Neural progenitor cell (in vitro differentiated cells): ENCODE measurements at places on chromosomes 2 and 18.

DNA sequence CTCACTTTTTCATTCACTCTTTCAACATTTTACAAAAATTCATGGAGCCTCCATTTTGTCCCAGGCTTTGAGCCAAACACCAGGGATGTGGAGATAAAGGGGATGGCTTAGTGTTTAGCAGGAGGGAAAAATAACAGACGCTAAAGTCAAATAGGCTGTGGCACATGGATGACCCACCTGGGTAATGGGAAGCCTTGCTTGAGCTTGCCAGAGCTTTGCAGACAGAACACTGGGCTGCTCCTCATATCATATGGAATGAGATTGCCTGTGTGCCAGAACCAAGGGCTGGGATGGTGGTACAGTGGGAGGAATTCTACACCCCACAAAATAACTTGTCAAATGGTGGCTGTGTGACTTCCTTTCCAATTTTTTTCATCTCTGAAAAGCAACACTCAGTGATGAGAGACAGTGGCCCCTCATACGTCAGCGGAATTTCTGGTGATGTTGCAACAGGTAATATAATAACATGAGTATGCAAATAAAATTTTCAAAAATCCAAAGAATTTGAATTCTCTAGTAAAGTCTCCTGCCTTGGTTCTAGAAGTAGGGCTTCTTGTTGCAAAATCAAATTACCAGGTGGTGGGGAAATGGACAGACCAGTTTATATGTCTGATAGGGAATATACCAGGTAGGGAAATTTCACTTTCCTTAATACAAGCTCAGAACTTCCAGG, 252.9 kb downstream of the CLIP4 start:
- H3K4me1 ChIP-seq: peaks cover 2% of the 10 kb centered on the region
- H3K27ac ChIP-seq: no peak overlapping the region
- H3K27me3 ChIP-seq: no peaks in the 10 kb centered on the region
- no peak for DNase-seq

GRCh38 chr2:240557808-240558207, at the start of gene ANKMY1:
TSS of gene ANKMY1 (minus strand) at chr2:240557988. CDS start at chr2:240557335, 653 bp downstream.
- H3K27ac ChIP-seq: no peak within 1 kb of the TSS
- H3K4me1 ChIP-seq: peaks cover 3% of the 10 kb centered on the region
- peak within 1 kb of the TSS; percentile 47 for H3K4me3 ChIP-seq
- no peaks in the 10 kb centered on the region for H3K36me3 ChIP-seq
- H3K27me3 ChIP-seq: peaks cover 34% of the 10 kb centered on the region

DNA sequence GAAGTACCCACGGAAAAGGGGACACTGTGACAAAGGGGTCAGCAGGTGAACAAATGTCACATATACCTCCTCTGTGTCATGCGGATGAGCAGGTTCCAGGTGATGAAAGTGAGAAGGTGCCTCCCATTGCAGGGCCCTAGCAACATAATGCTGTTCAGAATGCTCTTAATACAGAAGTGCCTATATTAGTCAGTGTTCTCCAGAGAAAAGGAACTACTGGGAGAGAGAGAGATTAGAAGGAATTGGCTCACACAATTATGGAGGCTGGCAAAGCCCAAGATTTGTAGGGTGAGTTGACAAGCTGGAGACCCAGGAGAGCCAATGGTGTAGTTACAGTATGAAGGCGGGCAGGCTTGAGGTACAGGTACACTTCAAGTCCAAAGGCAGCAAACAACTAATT, 98.1 kb upstream of the CDC42EP3 start:
- H3K4me3 ChIP-seq: no peak overlapping the region
- no peak for DNase-seq
- H3K27me3 ChIP-seq: no peaks in the 10 kb centered on the region

DNA sequence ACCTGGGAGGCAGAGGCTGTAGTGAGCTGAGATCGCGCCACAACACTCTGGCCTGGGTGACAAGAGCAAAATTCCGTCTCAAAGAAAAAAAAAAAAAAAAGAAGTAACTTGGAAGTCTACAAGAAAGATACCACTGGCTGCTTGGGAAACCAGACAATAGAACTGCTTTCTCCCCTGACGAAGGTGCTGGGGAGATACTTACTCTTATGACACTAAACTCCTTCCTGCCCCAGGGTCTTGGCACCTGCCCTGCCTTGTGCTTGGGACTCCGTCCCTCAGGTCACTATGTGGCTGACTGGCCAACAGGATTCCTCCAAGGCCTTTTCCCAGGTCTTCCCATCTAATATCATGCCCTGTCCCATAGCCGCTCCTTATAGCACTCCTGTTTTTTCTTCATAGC, 30.7 kb downstream of the INPP5D start:
- no peaks in the 10 kb centered on the region for H3K27me3 ChIP-seq
- H3K4me1 ChIP-seq: peaks cover under 1% of the 10 kb centered on the region
- no peak overlapping the region for H3K27ac ChIP-seq
- DNase-seq: no peak

GRCh38 chr2:202773301-202773973, 98.1 kb downstream of the ICA1L start:
- no peaks in the 10 kb centered on the region for H3K4me1 ChIP-seq
- H3K36me3 ChIP-seq: peaks cover 6% of the 10 kb centered on the region
- H3K27ac ChIP-seq: no peak overlapping the region
- no peaks in the 10 kb centered on the region for H3K27me3 ChIP-seq

GRCh38 chr2:9547262-9547991, 8.2 kb downstream of the ADAM17 start:
- no peaks in the 10 kb centered on the region for H3K27me3 ChIP-seq
- H3K27ac ChIP-seq: no peak overlapping the region
- no peaks in the 10 kb centered on the region for H3K36me3 ChIP-seq
- DNase-seq: no peak
- H3K4me3 ChIP-seq: no peak overlapping the region

DNA sequence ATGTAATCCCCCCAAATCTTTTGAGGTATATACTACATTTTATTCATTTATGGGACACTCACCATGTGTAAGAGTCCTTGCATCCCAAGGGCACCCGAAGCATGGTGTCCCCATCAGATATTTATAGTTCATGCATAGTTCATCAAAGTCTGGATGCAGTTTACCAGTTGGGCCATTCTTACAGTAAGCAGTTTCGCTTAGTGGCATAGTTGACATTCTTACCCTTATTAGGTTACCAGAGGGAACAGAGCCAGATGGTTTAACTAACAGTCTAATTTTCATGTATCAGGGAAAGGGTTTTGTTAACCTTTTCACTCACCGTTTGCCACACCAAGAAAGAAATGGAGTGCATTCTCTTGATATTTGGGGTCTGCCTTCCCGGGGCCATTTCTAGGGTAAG, 7.1 kb downstream of the ZNF407 start:
- H3K36me3 ChIP-seq: no peaks in the 10 kb centered on the region
- no peaks in the 10 kb centered on the region for H3K27me3 ChIP-seq
- DNase-seq: no peak
- no peaks in the 10 kb centered on the region for H3K4me1 ChIP-seq

DNA sequence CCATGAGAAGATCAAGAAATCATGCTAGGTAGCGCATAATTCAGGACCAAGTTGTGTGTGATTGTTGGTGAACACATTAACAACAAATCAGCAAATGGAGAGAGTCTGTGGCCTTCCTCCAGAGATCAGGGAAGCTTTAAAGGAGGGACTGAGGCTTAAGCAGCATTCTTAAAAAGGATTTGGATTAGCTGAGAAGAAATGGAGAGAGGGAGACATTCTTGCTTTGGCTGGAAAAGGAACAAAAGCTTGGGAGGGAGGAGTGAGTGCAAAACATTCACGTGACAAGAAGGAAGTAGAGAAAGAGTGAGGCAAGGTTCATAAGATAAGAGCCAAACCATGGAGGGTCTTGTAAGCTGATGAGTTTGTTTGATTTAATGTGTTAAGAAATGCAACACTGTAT, 75.6 kb downstream of the SRD5A2 start:
- DNase-seq: peak; percentile 74
- no peaks in the 10 kb centered on the region for H3K27me3 ChIP-seq
- H3K27ac ChIP-seq: peak overlapping the region; percentile 73

- no peaks in the 10 kb centered on the region for H3K36me3 ChIP-seq
- H3K4me3 ChIP-seq: peak within 1 kb of the TSS; percentile 79
- no peak within 1 kb of the TSS for H3K27ac ChIP-seq
- peaks cover 53% of the 10 kb centered on the region for H3K27me3 ChIP-seq
These were observed at the start of gene PARD3B for GRCh38 chr2:204544961-204545860. TSS of gene PARD3B (plus strand) at chr2:204545475. CDS start at chr2:204546000, 525 bp downstream.

DNA sequence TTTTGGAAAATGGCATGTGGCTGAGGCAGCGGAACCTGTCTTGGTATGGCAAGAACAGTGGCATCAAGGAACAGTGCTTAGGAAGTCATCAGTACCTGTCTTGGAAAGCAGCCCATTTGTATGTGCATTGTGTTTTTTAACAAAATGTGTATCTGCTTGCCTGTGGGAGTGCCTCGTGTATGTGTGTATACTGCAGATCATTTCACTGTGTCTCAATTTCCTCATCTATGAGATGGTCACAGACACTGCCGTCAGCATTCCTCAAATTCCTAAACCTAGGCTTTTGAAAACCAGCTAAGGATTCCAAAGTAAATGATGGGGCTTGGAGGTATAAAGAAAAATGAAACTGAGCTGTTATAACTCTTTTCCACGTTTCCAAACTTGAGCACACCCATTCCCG, 441.3 kb downstream of the RND3 start:
- peaks cover 11% of the 10 kb centered on the region for H3K4me1 ChIP-seq
- H3K4me3 ChIP-seq: no peak overlapping the region
- H3K36me3 ChIP-seq: no peaks in the 10 kb centered on the region
- H3K27ac ChIP-seq: no peak overlapping the region
- DNase-seq: no peak

DNA sequence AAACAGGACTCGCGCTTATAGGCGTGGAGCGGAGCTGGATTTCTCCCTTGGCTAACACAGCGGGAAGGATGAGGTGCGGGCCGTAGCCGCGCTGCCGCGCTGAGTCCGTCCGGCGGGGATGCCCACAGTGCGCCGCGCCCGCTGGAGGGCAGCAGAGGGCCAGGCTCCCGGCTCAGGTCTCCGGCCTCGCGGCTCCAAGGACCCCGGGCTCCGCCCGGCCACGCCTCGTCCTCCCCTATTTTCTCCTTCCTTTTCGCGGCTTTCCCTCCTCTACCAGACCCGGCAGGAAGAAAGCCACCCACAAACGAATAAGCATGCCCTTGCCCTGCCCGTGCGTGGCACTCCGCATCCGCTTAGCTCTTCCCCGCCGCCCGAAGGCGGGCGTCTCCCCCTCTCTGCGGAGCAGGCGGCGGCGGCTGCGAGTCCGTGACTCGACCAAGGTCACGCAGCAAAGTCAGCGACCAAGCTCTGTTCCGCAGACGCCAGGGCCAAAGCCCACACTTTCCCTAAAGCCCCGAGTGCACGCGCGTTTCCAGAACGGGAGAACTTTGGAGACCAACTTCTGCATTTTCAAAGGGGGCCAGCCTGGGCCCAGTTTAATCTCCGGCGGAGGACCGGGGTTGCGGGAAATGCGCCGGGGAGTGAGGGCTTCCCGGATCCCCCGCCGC, 48.5 kb downstream of the KCNIP3 start:
- peak overlapping the region; percentile 53 for H3K4me3 ChIP-seq
- H3K36me3 ChIP-seq: no peaks in the 10 kb centered on the region

- H3K36me3 ChIP-seq: no peaks in the 10 kb centered on the region
- H3K27ac ChIP-seq: no peak overlapping the region
- no peaks in the 10 kb centered on the region for H3K4me1 ChIP-seq
These were observed 121.2 kb downstream of the LYPD6 start for GRCh38 chr2:149451417-149452165.

DNA sequence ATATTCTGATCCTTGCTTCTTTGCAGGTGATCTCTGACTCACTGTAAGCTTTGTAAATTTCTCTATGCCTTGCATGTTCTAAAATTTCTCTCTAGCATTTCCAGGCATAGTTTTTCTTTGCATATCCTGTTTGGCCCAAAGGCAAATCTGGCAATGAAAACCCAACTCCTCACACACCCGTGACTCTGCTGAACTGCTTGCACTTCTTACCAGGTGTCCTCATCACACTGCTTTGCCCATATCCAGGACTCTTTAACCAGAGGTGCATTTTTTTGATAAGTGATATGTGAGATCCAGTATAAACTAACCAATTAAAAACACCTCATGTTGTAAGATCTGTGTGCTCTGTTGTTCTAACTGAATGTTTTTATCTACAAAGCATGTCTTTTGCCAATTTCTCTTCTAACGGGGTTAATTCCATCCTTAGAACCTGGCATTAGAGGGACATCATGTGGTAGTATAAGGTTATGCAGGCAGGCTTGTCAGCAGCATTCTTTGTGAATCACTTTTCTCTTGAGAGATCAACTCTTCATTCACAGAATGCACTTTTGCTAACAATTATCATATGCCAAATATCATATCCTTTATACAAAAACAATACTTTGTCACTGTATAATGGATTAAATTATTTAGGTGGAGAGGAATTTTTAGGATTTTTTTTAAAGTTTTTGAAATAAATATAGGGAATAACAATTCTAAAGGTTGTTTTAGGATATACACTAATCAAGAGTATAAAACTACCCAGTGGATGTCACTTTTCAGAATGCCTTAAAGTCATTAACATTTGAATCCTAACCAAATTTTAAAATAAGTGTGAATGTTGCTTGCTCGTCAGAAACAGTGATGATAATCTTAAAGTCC, 20.8 kb upstream of the TMX3 start:
- H3K27me3 ChIP-seq: no peaks in the 10 kb centered on the region
- peak; percentile 52 for DNase-seq
- no peaks in the 10 kb centered on the region for H3K36me3 ChIP-seq
- H3K27ac ChIP-seq: no peak overlapping the region
- no peak overlapping the region for H3K4me3 ChIP-seq
- peaks cover 10% of the 10 kb centered on the region for H3K4me1 ChIP-seq

GRCh38 chr2:216490061-216490460, 8.6 kb upstream of the RPL37A start:
- no peaks in the 10 kb centered on the region for H3K27me3 ChIP-seq
- H3K27ac ChIP-seq: no peak overlapping the region
- H3K4me1 ChIP-seq: peaks cover 18% of the 10 kb centered on the region
- no peak for DNase-seq
- H3K36me3 ChIP-seq: no peaks in the 10 kb centered on the region
- H3K4me3 ChIP-seq: no peak overlapping the region

DNA sequence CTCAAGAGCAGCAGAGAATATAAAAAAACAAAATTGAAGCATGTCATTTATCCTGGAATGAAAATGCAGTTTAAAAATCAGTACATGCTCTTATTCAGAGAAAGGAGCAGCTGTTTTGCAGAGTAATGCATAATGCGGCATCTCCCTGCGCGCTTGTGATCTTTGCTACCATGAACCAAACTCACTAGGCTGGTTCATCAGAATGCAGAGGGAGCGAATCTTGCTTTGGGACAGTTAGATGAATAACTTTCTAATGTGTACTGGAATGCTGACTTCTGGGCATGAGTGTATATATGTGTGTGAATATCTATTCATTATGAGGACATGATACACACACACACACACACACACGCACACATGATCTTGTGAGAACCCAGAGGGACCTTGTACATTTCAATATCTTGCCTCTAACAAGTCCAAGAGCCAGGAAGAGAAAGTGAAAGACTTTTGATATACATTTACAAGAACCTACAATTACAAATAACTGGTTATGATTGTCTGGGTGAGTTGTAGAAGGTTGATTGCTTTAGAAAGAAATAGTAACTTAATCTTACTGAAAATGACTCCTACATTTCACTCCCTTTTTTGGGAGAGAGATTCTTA, 54.1 kb upstream of the THOC1 start:
- H3K36me3 ChIP-seq: no peaks in the 10 kb centered on the region
- H3K4me3 ChIP-seq: no peak overlapping the region

- no peak for DNase-seq
- no peaks in the 10 kb centered on the region for H3K36me3 ChIP-seq
- H3K4me3 ChIP-seq: no peak overlapping the region
These were observed 31.4 kb downstream of the LGALSL start for GRCh38 chr2:64485331-64485730.
